ENCODE measurements at places on chromosomes 5 and 9.

- no peak for DNase-seq
Observed at GRCh38 chr5:55820488-55820887, 30.7 kb upstream of the IL31RA start.

DNA sequence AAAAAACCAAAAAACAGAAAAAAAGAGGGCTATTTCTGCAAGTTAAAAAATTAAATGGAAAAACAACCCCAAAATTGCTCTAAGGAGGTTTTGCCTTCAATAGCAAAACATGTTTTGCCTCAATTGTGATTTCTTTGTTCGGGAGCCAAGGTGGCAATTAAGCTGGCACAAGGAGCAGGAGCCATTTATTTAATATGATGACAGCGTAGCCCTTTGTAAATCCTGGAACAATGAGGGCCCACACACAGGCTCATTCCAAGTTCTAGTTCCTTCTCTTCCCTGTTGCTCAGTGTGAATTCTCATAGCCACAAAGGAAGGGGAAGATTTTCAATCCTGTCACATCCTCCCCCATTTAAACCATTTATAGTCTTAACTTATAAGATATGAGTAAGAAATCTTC lies 353.2 kb downstream of the PDE4D start:
- no peak for DNase-seq

DNA sequence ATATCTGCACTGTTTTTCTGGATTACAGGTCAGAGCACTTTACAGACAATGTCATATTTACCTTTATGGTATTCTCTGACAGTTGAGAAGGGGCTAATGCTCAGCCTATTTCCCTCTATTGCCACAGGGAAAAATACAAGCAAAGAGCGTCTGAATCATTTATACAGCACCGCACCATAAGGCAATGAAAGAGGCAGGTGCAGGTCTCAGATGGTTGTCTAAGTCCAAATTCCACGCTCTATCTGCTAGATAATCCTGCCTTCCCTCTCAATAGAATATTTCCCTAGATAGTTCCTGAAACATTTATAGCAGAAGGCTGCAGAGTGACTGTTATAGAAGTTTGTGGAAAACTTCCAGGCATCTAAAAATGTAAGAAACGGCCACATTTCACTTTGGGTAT lies 446.1 kb upstream of the CDH6 start:
- no peak for DNase-seq

- DNase-seq, result no peak
Observed at GRCh38 chr5:40677456-40677855, 2.3 kb upstream of the PTGER4 start.

DNA sequence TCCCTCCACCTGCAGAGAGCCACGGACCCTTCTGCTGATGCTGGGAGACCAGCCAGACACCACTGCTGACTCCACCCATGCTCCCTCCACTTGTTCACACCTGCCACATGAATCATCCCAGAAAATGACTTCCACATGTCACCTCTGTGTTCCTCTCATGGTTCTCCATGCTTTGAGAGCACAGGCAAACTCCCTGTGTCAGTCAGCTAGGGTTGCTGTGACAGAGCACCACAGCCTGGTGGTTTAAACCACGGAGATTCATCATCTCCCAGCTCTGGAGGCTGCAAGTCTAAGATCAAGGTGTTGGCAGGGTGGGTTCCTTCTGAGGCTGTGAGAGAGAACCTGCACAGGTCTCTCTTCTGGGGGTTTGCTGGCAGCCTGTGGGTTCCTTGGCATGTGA lies 381.4 kb downstream of the GADD45G start:
- DNase-seq, result no peak

DNA sequence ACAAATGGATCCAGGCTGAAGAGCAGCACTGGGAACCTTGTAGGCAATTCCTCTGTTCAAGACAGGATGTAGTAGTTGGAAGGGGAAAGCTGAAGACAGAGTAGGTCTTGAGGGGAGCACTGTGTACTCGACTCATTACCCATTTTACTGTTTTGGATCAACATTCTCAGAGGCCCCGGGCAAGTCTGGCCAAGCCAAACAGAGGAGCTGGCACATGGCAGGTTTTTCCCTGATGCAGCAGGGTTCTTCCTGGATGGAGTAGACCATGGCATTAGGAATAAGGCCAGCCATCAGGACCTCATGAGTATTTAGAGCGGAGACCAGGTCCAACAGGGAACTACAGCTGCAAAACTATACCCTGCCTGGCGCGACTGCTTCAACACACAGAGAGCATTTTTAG lies 4.4 kb downstream of the SVEP1 start:
- DNase-seq, result no peak

GRCh38 chr9:12965303-12965702 lies 190.5 kb downstream of the LURAP1L start:
- no peak for DNase-seq

DNA sequence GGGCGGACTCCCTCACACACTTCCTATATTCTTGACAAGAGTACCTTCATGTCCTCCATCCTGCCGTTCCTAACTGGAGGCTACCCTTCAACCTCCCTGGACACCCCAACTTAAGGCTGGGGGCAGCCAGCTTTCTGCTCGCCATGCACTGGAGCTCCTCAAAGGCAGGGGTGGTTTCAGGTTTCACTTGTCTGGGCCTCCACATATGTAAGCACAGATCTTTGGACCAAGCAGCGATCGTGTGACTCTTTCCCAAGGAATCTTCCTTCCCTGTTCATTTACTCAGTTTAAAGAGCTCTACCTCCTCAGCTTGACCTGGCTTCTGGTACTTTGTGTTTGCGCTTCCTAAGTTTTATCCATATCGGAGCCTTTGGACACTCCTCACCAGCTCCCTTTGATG lies 34.2 kb upstream of the TRPC7 start:
- DNase-seq, result no peak

- no peak for DNase-seq
Observed at GRCh38 chr9:95435074-95435728, 81.6 kb downstream of the PTCH1 start.

GRCh38 chr5:54533541-54534190 lies 16.1 kb downstream of the SNX18 start:
- DNase-seq, result no peak

- no peak for DNase-seq
Observed at GRCh38 chr5:38469707-38470267, 86.7 kb downstream of the LIFR start.

- DNase-seq, result no peak
Observed at GRCh38 chr5:130908186-130908585, 256.9 kb downstream of the HINT1 start.

GRCh38 chr9:17272536-17272935 lies 137.7 kb downstream of the CNTLN start:
- no peak for DNase-seq

DNA sequence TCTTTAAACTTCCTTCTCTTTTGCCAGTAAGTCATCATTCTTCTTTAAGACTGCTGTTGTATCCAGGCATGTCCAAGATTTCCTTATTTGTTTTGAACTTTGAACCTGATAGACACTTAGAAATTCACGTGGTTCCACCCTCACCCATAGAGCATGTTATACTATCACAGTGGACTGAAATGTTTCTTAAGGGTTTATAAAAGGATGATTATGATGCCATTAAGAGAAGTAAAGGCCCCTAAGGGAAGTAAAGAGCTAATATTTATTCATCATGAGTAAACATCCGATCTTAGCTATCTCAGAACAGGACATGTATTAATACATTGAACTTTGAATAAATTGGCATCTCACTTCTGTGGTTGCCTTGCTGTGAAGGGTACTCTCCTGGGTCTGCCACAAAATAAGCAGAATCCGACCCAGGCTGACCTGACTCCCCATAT lies 49.8 kb downstream of the PRKACG start:
- DNase-seq, result no peak

DNA sequence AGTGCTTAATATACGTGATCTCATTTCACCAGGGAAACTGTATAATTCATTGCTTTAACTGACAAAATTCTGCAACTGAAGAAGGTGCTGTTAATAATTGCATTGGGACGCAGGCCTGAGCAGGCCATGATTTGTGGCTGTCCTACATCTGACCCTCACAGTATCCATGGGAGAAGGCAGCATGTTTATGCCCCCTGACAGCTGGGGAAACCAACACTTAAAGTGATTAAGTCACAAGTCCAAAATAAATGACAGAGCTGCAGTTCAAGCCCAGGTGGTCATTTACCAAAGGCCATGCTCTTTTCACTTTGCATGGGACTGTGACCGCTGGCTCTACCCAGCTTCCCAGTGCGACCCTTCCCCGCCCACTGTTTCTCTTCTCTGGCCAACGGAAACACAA lies 30.5 kb upstream of the KCNMB1 start:
- DNase-seq, result no peak

DNA sequence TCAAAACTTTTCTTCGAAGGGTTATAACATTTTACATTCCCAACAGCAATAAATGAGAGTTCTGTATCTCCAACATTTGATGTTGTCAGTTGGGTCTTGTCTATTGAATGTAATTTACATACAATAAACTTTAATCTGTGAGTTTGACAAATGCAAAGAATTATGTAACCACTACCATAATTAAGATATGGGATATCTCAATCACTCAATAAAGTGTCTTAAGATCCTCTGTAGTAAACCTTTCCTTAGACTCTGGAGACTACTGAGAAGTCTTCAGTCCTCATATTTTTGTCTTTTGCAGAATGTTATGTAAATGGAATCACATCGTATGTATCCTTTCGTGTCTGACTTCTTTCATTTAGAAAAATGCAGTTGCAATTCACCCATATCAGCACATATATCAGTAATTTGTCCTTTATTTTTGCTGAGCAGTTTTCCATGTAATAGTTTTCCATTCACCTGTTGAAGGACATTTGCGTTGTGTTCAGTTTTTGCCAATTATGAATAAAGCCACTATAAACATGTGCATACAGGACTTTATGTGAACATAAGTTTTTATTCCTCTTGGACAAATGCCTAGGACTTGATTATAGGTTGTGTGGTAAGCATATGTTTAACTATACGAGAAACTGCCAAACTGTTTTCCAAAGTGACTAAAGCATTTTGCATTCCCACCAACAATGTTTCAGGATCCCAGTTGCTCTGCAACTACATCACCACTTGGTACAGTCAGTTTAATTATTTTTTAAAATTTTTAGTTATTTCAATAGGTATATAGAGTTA lies 784.6 kb upstream of the ZNF608 start:
- no peak for DNase-seq

DNA sequence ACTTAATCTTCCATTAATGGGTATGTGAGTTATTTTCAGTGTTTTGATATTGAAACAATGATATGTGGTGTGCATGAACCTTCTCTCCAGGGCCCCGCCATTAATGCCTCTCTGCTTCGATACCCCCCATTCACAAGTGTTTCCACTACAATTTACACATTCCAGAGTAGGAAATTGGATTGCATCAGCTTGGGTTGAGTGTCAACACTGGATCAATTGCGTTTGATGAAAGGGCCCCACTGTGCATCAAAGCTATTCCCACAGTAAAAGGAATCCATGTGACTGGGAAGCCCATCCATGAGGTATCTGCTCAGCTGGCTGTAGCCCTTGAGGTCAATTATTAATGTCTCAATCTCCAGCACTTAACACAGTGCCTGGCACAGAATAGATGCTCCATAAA lies 17.8 kb upstream of the LVRN start:
- DNase-seq, result no peak

GRCh38 chr5:92544036-92544435 lies 1037.0 kb downstream of the NR2F1-AS1 start:
- DNase-seq, result no peak

DNA sequence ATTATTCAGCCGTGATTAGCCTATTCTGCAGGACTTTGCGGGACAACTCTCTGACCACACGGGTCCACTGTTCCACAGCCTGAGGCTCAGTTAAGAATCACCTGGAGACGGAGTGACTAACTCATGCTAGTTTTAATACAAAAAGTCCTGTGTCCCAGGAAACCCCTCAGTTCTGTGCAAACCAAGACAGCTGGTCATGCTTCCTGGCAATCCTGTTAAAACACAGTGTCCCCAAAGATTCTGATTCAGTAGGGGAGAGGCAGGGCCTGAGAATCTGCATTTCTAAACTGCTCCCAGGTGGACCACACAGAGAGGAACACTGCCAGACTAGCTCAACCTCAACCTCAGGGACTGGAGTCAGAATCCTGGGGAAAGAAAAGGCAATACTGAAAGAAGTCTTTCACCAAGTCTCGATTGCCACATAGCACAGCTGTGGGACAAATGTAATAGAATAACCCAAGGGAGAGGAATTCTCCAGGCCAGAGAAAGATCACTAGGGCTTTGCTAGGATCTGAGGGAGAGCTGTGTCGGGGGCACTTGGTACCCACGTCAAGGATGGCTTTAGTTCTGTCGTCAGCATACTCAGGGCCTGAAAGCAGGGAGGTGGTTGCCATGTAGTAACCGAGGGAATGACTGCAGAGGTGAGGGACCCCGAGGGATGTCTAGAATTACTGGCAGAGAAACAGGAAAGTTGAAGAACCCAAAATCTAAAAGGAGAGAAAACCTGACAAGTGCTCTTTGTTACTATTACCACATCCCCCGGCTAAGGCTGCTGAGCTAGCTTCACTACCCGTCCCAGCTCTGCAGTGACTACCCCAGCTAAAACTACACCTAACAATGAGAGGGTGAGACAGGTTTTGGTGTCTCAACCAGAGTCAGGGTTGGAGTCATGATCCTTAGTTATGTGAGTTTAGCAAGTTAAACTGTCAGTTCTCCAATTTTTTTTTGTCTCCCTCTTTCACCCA lies 8.6 kb downstream of the SUSD1 start:
- DNase-seq, result no peak

GRCh38 chr5:172648013-172648381 lies 6.9 kb downstream of the NEURL1B start:
- no peak for DNase-seq

GRCh38 chr9:82604947-82605656 lies 457.8 kb downstream of the RASEF start:
- DNase-seq, result no peak

GRCh38 chr5:167247816-167248215 lies 1043.6 kb upstream of the WWC1 start:
- DNase-seq, result no peak

GRCh38 chr9:121369595-121370265 lies at the start of gene STOM:
STOM (minus strand) TSS chr9:121370250; CDS start chr9:121370187, 63 bp downstream.
- no peak for DNase-seq

- DNase-seq, result no peak
Observed at GRCh38 chr5:179143446-179143845, 83.3 kb downstream of the ZNF354C start.

- no peak for DNase-seq
Observed at GRCh38 chr5:31225118-31225517, 31.6 kb downstream of the CDH6 start.

- DNase-seq, result no peak
Observed at GRCh38 chr5:109192027-109192426, 217.7 kb downstream of the PJA2 start.

DNA sequence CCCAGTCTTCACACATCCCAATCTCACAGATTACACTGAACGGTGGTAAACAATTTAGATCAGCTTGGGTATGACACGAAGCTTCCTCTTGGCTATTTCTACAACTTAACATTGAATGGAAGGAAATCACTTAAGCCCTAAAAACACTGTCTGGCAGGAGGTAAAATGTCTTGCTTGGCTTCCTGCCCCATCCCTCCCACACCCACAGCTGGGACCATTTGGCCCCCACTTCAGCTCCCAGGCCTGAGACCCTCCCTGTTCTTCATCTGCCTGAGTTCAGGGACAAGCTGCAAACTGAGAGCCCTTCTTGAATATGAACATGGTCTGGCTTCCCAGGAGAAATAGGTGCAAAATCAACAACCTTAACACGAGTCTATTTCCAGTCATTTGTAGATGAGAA lies 3.4 kb upstream of the COL15A1 start:
- DNase-seq, result no peak

- DNase-seq, result no peak
Observed at GRCh38 chr9:14661421-14662059, 31.7 kb downstream of the ZDHHC21 start.
